Prostate gland (tissue), 2 donors: ENCODE measurements at places on chromosomes 1 and 21.
A peak's percentile ranks its signal among the peaks of the same experiment; 100 is the strongest.

DNA sequence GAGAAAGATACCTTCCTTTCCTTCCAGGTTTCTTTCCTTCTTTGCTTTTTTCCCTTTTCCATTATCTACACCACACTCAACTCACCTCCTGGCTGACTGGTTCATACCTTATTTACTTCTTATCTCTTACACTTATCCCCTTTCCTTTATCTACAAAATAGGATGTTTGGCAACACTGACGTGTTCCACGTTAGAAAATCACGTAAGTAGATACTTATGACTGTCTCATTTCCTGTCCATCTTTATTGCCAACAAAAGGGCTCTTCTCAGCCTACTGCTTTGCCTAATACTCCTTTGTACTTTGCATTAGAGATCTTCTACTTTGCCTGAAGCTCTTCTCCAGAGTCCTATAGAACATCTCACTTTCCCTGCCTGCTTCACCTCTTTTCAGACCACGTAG, 25.1 kb downstream of the SYNJ1 start:
- no peak for DNase-seq

DNA sequence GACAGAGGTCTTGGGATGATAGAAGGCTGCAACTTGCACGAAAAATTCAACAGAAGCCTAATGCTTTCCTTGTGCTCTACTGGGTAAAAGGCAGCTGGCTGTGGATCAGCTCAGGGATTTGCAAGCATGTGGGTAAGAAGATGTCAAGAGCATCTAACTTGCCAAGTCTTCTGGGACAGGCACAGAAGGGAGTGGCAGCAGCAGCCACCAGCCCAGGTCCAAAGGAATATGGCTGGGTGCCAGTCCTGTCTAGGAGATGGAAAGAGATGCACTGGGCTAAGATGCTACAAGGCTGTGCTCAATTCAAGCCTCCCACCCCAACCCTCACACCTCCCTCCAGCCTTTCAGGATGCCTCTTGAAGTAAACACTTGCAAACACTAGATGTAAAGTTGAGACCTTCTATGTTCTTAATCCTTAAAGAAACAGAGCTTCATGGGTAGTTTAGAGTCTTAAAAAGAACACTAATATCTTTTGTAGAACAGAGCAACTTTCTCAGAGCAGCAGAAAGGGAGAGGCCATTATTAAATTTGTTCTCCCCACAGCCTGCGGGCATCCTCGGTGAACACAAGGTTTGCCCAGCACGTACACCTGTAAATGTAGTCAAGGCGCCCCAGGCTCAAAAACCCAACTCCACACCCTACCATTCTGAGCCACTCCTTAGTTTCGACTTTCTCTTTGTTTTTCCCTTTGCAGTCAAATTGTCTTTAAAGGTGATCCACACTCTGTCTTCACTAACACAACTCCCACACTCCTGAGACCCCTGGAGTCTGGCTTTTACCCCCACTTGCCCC, 64.6 kb upstream of the BCAR3 start:
- DNase-seq, result no peak

GRCh38 chr21:16590641-16591292, 861.0 kb downstream of the USP25 start:
- no peak for DNase-seq

DNA sequence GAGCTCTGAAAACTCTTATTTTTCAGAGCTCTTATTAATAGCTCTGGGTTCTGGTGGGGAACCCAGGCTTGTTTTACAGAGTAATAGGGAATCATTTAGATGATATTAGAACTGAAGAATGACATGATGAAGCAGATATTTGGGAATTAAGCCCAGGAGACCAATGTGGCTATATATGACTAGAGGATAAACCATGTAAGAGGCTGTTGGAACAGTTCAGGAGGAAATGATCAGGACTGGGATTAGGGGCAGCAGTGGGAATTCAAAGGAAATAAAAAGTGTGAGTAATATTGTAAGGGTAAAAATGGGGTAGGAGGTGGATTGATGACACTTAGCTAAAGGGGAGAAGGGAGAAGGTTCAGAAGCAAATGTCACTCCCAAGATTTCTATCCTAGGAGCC, 58.6 kb downstream of the GIPC2 start:
- no peak for DNase-seq

- DNase-seq, result no peak
Measured at GRCh38 chr1:30123896-30124295, 599.5 kb downstream of the MATN1 start.

DNA sequence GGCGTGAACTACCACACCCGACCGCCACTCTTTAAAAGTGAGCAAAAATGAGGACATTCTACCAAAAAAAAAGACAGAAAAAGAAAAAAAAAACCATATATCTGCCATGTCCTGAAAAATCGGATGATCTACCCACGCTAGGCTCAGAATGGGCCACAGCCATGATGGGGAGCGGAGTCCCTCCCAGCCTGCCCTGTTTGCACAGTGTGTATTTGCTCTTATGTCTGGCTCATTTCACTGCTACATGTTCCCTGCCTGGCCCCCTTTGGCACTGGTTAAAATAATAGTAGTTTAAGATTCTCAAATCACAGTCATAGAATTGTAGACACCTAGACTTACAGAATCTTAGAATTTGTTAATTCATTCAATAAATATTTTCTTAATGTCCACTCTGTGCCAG, 121.9 kb downstream of the PTPRU start:
- no peak for DNase-seq

- DNase-seq, result peak; percentile 50
Measured at GRCh38 chr1:244840219-244840794, 4.8 kb downstream of the COX20 start.

- DNase-seq, result peak; percentile 64
Measured at GRCh38 chr1:6245086-6245868, 1.3 kb downstream of the HES3 start.

GRCh38 chr1:62050165-62050564, 144.5 kb upstream of the L1TD1 start:
- no peak for DNase-seq

GRCh38 chr1:94832446-94832845, 12.3 kb downstream of the SLC44A3 start:
- no peak for DNase-seq

DNA sequence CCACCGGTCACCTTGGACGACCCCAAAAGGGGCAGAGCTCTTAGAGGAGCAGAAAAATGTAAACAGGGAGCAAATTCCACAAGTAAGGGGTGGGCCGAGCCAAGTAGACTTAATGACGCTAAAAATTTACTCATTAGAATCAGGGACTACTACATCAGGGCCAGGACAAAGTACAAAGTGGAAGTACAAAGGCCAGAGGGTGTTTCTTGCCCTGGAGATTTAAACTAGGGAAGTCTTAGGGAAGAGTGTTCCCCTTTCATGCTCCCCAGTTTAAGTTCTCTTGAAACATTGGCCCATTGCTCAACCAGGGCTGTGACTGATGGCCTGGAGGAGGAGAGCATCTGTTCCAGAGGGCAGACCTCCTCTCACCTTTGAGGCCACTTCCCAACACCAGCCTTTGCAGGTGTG, 48.6 kb downstream of the BACH1 start:
- DNase-seq, result no peak

DNA sequence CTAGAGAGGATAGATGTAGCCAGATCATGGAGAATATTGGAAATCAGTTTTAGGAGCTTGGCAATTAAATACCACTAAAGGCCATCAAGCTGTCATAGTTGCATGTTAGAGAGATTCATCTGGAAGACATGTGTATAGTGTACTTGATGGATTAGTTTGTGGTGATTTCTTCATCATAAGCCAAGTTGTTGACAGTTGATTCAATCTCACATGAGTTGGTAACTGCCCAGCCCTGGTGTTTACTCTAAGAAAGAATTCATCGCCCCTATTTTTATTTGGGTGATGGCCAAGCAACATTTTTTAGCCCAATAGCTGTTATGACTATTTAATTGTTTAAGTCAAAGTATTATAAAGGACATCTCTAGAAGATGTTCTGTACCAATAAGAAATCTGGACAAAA, 737.6 kb downstream of the PLA2G4A start:
- no peak for DNase-seq

GRCh38 chr1:175034775-175035174, 11.6 kb upstream of the MRPS14 start:
- DNase-seq, result no peak

DNA sequence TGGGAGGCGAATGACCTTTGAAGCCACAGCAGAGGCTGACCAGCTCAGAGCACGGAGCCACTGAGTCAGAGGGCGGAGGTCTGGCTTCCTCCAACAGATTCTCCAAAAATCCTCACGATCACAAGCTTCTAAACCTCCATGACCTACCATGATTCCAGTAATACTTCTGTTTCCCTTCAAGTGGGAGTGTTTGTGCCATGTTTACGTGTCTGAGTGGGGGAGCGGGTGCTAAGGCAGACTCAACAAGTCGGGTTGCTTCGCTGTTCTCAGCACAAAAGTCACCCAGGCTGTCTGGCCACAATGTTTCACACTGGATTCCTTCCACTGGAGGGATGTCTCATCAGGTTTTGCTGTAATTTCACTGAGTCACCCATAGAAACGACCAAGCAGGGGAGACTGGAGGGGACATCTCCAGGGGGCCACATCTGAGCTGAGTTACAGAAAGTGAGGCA, 86.2 kb downstream of the SLC66A1 start:
- no peak for DNase-seq

- DNase-seq, result peak; percentile 90
Measured at GRCh38 chr1:28648008-28648473, 359 bp upstream of the RNU11 start.

GRCh38 chr1:40593449-40594186, 62.2 kb downstream of the ZNF684 start:
- no peak for DNase-seq

DNA sequence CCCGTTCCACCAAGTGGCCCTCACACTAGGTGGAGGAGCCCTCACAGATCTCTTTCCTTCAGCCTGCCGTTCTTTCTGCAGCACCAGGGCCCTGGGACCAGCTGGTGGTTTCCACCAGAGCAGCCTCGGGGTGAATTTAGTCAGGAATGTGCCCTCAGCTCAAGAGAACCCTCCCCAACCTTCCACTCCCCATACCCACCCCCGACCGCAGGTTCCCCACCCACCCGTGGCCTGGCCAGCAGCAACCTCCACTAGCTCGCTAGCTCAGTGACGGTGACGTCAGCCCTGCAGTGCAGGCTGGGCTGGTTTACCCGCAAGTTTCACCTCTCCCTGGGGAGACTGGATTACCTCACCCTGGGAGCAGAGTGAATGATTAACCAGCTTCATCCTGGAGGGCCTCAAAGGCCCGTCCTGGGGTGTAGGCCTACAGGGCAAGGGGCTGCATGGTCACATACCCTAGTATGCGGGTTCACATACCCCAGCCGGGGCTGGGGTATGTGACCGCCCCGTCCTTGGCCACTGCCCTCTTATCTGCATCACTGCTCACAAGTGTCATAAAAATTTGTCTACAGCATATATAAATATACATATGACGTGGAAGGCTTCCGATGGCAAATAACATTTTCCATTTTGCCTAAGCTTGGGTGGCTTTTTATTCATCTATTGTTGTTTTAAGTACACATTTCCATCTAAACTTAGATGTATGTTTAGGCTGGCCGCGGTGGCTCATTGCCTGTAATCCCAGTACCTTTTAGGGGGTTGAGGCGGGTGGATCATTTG, 24.5 kb downstream of the ELF3 start:
- peak; percentile 95 for DNase-seq

- DNase-seq, result peak; percentile 10
Measured at GRCh38 chr21:31873696-31874599, 1.1 kb downstream of the HUNK start.

GRCh38 chr1:57206038-57206437, 217.8 kb downstream of the DAB1 start:
- DNase-seq, result no peak

GRCh38 chr1:154142358-154142757, 12.5 kb downstream of the NUP210L start:
- DNase-seq, result peak; percentile 10

DNA sequence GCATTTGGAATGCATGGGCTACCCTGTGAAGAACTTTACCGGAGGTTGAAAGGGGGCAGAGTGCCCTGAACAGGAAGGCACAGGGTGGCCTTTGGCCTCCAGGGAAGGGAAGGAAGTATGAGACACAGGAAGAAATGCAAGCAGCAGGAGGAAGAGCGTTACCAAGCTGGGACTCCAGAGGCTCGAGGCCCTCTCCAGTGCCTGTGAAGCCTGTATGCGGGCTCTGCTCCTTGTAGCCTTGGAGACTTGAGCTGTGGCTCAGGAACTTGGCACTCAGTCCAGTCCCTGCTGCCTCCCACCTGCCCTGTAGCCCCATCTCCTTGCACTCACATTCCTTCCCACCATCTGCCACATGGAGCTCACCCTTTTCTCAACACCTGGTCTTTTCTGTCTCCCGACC, 33.5 kb upstream of the RNF19B start:
- DNase-seq, result no peak

DNA sequence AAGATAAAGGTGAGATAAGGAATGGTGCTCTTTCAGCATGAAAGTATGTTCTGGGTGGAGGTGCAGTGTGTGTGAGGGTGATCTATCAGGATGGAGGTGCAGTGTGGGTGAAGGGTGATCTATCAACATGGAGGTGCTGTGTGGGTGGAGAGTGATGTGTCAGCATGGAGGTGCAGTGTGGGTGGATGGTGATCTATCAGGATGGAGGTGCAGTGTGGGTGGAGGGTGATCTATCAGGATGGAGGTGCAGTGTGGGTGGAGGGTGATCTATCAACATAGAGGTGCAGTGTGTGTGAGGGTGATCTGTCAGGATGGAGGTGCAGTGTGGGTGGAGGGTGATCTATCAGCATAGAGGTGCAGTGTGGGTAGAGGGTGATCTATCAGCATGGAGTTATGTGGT, 12.3 kb upstream of the MAP10 start:
- DNase-seq, result no peak

DNA sequence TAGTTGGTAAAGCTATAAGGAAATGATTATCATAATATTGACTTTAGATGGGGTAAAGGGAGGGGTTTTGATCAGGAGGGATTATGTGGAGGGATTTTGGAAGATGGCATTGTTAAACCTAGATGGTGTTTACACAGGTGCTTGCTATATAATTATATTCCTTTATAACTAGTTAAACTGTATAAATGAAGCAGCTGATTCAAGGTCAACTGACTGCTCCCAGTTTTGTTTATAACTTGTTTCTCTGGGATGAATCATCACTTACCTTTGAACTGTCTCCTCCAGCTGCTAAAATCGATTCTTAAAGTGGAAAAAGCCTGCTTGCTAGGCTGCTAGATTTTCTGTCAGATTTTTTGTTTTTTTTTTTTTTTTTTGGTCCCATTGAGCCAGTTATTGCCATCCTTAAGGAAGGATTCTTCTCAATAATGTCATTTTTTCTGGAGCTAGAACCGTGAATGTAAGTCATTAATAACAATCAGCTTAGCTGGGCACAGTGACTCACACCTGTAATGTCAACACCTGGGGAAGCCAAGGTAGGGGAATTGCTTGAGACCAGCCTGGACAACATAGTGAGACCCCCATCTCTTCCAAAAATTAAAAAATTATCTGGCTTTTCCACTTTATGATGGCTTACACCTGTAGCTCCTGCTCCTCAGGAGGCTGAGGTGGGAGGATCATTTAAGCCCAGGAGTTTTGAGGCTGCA, 153.2 kb downstream of the PIK3R3 start:
- no peak for DNase-seq
